ENCODE measurements at places on chromosomes 2 and 18.

- no peak for DNase-seq
Observed at GRCh38 chr2:127759931-127760330, 51.0 kb downstream of the WDR33 start.

DNA sequence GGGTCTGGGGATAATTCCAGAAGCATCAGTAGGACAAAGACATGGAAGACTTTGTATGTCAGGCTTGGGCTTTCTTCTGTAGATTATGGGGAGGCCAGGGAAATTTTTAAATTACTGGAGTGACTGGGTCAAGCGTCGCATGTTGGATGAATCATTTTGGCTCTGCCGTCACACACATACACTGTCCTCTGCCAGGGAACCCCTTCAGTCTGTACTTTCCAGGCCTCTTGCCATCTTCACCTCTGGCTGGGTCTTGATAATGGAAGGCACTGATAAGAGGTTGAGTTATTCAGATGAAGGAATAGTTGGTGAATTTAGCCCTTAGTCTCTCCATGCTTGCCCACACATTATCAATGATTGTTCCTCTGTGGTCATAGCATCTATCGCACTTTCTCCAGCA is 895.1 kb upstream of the CELF4 start:
- no peak for DNase-seq

DNA sequence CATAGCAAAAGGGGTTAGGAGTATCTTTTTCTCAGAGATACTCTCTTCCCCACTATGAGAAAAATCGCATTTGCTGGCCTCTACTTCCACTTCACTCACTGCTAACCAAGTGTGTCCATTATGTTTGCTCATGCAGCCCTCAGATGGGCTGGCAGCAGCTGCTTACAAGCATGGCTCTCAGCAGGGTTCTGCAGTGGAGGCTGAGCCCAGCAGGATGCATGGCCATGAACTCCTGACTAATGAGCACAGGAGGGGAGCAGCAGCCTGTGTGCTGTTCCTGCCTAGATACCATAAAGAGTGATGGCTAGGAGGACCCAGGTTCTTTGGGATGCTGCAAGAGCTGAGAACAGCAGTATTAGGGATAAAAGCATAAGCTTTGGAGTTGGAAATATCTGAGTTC is 316.9 kb upstream of the THSD7B start:
- no peak for DNase-seq

DNA sequence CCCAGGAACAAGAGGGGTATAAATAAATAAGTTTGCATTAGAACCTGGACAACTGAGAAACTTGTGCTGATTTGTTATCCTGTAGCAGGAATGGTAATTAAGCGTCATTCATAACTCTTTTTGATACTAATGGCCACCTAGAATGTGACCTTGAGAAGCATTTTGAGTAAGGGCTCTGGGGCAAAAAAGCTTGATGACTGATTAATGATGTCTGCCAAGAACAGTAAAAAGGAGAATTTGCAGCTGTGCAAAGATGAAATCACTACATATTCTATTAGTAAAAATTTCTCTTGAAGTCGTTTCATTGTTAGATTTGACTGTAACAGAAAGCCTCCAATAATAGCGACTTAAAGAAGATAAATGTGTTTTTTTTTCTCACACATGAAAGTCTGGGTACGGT is 157.7 kb downstream of the PRKCE start:
- no peak for DNase-seq

GRCh38 chr2:153074207-153074606 is 355.8 kb downstream of the ARL6IP6 start:
- DNase-seq = no peak

GRCh38 chr2:57376985-57377384 is 669.6 kb upstream of the VRK2 start:
- no peak for DNase-seq

- DNase-seq = no peak
Observed at GRCh38 chr18:59387687-59388565, 28.9 kb upstream of the LMAN1 start.

GRCh38 chr2:107553539-107553938 is 273.2 kb upstream of the RGPD4 start:
- no peak for DNase-seq

Data from CD8-positive, alpha-beta memory T cell (primary cell).